ENCODE measurements at places on chromosomes 16 and 17. TPM values are rescaled to one million over a fixed set of nuclear protein-coding genes. Genes with fewer than 3 reads are reported as not detected.

GNGT2 gene
- 1.2 TPM for total RNA-seq

TRPV2 gene
- 18.4 TPM for total RNA-seq

CDC6 gene
- 0.71 TPM for total RNA-seq

GRCh38 chr16:81792828-81793227 is 13.7 kb downstream of the PLCG2 start:
- DNase-seq = no peak

DNA sequence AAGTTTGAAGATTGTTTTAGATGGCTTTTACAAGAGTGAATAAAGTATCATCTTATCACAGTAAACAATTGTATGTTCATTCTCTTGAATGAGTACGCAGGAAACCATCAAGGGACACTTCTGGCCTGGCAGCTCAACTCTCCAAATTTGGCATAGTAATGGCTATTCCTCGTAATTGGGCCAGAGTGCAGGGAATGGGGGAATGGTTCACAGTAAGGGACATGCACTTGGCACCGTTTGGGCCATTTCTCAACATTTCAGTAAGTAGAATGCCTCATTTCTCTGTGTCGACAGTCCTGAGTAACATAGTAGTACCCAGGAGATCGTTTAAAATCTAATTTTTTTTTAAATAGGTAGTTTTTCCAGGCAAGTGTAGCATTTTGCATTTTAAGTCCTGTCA is 309.6 kb downstream of the KCNJ2 start:
- DNase-seq = no peak

- DNase-seq = peak; percentile 15
Measured at GRCh38 chr16:55492756-55493380, 13.9 kb downstream of the MMP2 start.

- DNase-seq = no peak
Measured at GRCh38 chr17:62871291-62871690, 63.2 kb upstream of the MARCHF10 start.

ZNF469 gene
- total RNA-seq = 1.1 TPM

GRCh38 chr17:47120521-47121095 is 68.5 kb downstream of the CDC27 start:
- no peak for DNase-seq

TLCD2 gene
- 5.6 TPM for total RNA-seq

RASD1 gene
- total RNA-seq = 2.6 TPM

DNA sequence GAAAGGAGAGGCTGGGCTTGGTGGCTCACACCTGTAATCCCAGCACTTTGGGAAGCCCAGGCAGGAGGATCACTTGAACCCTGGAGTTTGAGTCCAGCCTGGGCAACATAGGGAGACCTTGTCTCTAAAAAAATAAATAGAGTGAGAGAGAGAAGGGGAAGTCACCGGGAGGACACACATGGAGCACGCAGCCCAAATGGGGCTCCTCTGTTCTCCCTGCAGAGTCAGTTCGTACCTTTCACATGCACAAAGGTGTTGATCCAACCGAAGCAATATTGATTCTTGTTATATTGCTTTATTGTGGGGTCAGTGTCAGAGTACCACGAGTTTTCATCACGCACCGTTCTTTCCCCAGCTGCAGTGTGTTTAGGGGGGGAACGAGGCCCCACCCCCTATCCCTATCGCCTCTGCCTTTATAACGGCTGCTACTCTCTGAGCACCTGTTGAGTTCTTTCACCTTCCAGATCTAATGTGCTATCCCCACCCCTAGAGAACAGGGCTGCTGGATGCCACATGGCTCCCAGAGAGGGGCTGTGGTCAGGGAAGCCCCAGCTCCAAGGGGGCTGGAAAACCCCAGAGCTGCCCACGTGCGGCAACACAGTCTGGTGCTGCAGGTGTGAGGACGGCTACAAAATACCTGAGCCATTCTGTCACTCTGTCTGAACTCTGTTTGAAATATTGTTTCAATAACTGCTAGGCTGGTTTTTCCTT is 1.0 kb upstream of the TMEM235 start:
- no peak for DNase-seq

DNA sequence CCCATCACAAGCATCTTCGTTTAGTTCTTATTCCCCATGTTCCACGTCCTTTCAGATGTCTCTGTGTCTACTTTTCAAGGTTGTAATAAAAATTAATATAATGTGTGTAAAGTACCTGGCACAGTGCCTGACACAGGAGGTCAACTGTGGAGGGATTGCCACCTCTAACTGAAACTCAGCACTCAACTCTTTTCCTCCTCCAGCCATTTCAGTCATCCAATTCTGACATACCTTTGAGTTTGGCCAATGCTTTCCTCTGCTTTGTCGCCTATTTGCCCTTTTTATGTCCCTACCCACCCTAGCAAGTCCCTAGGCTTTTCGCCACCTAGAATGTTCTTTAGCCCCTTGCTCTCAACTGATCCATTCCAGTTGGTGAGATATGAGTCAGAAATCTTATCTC is 1.6 kb downstream of the UBE2Z start:
- no peak for DNase-seq

AOC3 gene
- total RNA-seq = 15.8 TPM

- DNase-seq = no peak
Measured at GRCh38 chr16:4386951-4387565, 15.4 kb downstream of the VASN start.

GRCh38 chr17:67390646-67391361 is 13.7 kb downstream of the PITPNC1 start:
- no peak for DNase-seq

DNA sequence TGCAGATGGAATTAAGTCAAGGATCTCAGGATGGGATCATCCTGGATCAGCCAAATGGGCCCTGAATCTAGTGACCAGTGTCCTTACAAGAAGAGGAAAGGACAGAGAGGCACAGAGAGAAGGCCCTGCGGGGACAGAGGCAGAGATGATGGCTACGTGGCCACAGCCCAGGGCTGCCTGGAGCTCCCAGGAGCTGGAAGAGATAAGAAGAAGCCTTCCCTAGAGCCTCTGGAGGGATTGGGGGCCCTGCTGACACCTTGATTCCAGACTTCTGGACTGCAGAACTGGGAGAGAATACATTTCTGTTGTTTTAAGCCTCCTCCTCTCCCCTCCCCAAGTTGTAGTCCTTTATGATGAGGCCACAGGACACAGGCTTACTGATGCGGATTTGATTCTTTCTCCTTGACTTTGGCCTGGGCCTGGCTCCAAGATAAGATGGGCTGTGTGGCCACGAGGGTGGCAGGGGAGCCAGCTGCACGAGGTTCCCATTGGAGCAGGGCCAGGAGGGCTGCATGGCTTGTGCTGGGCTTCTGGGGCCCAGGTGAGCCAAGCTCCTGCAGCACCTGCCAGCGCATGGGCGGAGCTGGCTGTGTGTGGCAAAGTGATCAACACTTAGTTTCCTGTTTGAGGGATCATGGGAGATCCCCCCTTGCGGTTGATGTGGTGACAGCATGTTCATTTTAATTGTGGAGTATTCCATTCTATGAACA is 146.1 kb downstream of the IRF8 start:
- no peak for DNase-seq

GRCh38 chr17:72853440-72854415 is 238.8 kb downstream of the SLC39A11 start:
- DNase-seq = no peak

NME4 gene
- total RNA-seq = 93.4 TPM

- no peak for DNase-seq
Measured at GRCh38 chr17:30933966-30934365, 12.2 kb downstream of the ADAP2 start.

GRCh38 chr16:85239871-85240270 is 127.6 kb upstream of the CIBAR2 start:
- DNase-seq = no peak

FOXJ1 gene
- 8.0 TPM for total RNA-seq

GRCh38 chr16:86664522-86665318 is 86.4 kb downstream of the FOXL1 start:
- DNase-seq = no peak

SLC2A4 gene
- total RNA-seq = 9.8 TPM

ZDHHC1 gene
- total RNA-seq = 45.5 TPM

DNA sequence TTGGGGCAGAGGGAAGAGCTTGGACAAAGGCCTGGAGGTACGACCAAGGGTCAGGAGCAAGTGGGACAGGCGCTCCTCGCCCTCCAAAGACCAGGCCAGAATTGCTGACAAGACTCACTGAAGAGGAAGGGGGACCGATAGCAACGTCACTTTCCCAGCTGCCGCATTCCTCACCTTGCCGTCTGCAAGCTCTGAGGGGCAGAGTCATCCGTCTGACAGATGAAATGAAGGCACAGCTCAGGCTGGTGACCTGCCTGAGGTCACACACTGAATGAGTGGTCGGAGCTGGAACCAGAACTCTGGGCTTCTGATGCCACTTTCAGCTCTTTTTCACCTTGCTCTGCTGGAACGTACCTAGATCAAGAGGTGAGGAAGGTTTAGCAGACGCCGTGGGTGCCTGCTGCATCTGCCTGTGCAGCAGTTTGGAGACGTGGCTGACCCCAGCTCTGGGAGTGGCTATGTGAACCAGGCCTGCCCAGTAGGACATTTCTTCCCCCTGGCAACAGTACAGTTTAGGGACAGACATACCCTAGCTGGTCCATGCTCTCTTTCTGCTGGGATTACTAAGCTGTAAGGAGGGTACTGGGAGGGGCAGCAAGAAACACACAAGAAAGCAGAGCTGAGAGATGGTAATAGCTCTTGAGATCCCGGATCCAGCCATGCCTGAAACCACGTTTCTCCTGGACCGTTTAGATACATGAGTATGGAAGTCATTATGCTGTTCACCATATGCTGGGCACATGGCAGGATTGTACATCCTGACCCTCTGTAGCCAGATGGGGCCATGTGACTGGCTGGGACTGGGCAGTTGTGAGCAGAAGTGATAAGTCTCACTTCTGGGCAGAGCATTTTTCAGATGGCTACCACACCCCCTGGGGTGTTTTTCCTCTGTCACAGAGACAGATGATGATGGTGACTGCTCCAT is 50.9 kb downstream of the IL21R start:
- no peak for DNase-seq

DNA sequence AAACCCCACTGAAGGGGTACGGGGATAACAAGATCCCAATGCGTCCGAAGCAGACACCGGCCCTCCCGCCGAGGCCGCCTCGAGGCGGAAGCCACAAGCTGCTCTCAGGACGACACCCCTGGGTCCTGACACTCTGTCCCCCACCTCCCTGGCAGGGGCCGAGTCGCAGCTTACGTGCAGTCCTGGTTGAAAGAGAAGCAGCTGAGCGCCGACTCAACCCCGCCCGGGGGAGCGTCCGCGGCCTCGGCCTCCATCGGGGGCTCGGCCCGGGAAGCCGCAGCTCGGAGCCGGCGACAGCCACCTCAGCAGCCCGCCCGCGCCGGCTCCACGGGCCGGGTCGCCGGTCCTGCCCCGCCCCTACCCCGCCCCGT is at the start of gene WIPI1:
Gene WIPI1 (minus strand): TSS at position 329 of the 371 bp plus-strand sequence. CDS start 75 bp downstream, at position 254.
- DNase-seq = peak; percentile 76

DNA sequence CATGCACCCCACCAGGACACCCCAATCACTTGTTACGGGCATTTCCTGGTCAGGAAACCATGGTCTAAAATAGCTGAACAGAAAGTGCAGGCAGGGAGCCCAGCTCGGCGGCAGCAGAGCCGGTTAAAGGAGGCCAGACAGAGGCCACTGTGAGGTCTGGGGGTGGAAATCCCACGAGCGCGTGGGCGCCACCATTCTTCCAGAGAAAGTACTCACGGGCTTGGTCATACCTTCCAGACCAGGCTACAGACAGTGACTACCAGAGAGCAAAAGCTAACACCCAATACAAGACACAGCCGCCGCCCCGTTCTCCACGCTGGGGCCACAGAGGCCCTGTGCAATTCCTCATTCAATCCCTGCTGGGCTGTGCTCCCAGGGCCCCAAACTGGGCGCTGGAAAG is 11.9 kb downstream of the CEP131 start:
- no peak for DNase-seq

- peak; percentile 36 for DNase-seq
Measured at GRCh38 chr16:58755989-58756649, 22.0 kb upstream of the GOT2 start.

TPPP3 gene
- total RNA-seq = 2.2 TPM

SCNN1B gene
- 1.4 TPM for total RNA-seq

MYCBPAP gene
- total RNA-seq = 8.1 TPM

TLCD3B gene
- not detected for total RNA-seq

GRCh38 chr16:22380529-22380928 is 6.1 kb upstream of the CDR2 start:
- no peak for DNase-seq

All from ovary (tissue), 10 donors.